Astrocyte of the spinal cord (primary cell): ENCODE measurements at places on chromosomes 3 and 15.

DNA sequence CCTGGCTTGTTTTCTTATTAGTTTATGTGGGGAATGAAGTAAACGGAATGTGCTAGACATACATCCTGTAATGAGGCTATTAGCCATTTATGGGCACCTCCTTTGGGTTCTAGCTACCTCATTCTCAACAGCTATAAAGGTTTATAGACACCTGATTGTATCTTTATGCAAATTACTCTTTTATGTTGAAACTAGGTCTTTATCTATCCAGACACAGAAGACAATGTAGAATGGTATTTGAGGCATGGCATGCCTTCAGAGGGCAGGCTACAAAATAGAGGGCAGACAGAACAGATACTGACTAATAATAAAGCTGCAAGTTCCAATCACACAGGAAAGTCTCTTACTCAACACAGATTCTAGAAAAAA, 27.1 kb downstream of the TBC1D2B start:
- no peak for DNase-seq

- no peak for DNase-seq
Observed at GRCh38 chr3:84885199-84885882, 73.4 kb upstream of the CADM2 start.

GRCh38 chr3:128987302-128988100, 6.4 kb downstream of the CFAP92 start:
- no peak for DNase-seq

GRCh38 chr3:181735911-181736310, 24.2 kb downstream of the SOX2 start:
- no peak for DNase-seq

DNA sequence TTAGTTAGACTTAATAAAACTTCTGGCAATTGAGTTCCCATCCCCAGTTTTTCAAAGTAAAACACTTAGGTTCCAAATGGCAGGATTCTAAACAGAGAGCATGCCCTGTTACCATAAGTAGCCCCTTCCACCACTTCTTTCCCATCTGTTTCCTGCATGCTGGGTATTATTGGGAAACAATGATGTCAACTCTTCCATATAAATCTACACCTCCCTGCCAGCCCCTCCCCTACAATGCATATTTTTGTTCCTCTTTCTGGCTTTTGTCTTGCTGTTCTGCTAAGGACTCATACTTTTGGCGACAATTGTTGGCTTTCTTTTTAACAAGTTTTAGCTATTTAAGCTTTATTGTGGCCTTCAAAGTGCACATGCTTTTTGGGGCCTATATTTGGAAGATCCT, 11.1 kb downstream of the ARHGAP31 start:
- DNase-seq, result no peak

- no peak for DNase-seq
Observed at GRCh38 chr15:71698030-71698429, 112.3 kb upstream of the NR2E3 start.

GRCh38 chr3:196763179-196763578, 23.5 kb downstream of the PAK2 start:
- no peak for DNase-seq

GRCh38 chr15:93173369-93173768, 84.4 kb upstream of the RGMA start:
- DNase-seq, result peak; percentile 68

GRCh38 chr15:92400573-92400972, 6.9 kb downstream of the ST8SIA2 start:
- DNase-seq, result no peak

GRCh38 chr3:177182352-177182751, 14.9 kb downstream of the TBL1XR1 start:
- no peak for DNase-seq

- DNase-seq, result no peak
Observed at GRCh38 chr3:124413989-124414598, 316.2 kb upstream of the UMPS start.

DNA sequence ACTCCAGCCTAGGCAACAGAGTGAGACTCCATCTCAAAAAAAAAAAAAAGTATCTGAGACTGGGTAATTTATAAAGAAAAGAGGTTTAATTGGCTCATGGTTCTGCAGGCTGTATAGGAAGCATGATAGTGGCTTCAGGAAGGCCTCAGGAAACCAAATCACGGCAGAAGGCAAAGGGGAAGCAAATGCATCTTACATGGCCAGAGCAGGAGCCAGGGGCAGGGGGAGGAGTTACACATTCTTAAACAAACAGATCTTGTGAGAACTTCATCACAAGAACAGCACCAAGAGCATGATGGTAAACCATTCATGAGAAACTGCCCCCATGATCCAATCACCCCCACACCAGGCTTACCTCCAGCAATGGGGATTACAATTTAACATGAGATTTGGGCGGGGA, 37.2 kb downstream of the ACAP2 start:
- DNase-seq, result no peak

DNA sequence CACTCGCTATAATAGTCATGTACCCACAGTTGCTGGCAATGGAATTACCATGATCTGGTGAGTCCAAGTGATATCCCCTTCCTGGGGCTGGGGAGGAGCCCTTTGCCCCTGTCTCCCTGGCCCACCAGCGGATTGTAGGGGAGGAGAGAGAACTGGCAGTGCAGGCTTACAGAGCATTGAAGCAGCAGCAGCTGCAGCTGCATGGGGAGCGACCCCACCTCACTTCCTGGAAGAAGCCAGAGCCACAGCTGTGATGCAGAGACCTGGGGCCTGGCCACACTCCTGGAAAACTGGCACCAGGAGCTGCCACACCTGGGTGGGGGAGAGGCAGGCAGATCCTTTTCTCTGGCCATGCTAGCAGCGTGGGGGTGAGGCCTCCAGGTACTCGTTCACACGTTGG, 300.1 kb upstream of the PROK2 start:
- no peak for DNase-seq

GRCh38 chr3:16374047-16374934, 109.3 kb downstream of the OXNAD1 start:
- DNase-seq, result no peak

DNA sequence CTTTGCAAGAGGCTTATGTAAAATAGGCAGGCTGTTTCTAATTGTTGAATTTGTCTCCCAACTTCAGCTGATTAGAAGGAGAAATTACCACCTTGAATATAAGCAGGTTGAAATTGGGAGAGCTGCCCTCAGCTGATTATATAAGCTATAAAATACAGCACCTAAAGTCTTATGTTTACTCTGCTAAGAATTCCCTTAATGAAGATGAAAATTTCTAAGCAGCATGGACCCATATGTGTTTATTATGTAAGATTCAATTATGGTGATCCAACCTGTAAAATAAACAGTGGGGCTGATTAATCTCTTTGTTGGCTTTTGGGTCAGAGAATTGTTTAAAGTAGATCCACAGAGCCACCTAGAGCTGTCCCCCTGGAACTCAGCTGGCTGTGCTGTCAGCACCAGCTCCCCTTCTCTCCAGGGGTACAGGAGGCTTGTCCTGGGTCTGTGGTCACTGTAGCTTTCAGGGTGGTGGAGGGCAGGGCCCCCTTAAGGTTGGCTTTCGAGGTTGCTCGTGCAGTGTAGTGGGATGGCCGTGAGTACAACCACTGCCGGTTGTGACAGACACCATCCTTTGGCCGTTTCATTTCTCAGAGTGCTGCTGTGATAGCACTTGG, 9.5 kb downstream of the SLCO3A1 start:
- DNase-seq, result no peak

DNA sequence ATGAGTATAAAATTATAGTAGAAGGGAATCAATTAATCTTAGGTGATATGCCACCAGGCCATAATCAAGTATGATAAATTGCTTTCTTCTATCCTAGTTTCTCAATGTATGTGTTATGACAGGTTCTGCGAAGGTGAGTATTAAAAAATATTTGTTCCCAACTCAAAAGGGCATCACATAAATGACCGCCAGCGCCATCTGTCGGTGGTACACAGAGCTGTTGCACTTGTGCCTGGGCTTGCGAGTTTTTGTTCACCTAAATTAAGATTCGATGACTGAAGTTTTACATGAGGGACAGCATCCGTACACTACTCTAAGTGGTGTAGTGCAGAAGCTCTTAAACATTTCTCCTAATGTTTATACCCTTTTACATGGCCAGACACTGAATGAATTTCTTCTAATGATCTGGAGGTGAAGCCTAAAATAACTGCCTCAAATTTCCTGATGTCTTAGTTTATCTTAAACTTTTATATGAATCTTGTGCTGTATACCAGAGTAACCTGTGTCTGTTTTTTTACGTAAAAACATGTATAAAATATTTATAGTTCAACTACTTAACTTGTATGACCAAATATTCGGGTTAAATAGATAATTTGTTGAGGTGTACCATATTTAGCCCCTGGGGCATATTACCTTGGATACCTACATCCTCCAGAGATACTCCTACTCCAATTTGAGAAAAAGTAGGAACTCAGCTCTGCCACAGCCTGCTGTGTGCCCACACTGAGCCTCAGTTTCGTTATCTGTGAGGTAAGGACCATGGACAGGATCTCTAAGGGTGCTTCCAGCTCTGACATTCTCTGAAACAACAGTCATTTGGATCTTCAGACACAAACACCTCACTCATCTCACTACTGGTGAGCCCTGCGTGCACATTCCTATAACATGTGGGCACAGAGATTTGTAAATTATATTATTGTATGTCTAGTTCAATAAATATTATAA, 365.6 kb downstream of the MAGI1 start:
- DNase-seq, result peak; percentile 45

DNA sequence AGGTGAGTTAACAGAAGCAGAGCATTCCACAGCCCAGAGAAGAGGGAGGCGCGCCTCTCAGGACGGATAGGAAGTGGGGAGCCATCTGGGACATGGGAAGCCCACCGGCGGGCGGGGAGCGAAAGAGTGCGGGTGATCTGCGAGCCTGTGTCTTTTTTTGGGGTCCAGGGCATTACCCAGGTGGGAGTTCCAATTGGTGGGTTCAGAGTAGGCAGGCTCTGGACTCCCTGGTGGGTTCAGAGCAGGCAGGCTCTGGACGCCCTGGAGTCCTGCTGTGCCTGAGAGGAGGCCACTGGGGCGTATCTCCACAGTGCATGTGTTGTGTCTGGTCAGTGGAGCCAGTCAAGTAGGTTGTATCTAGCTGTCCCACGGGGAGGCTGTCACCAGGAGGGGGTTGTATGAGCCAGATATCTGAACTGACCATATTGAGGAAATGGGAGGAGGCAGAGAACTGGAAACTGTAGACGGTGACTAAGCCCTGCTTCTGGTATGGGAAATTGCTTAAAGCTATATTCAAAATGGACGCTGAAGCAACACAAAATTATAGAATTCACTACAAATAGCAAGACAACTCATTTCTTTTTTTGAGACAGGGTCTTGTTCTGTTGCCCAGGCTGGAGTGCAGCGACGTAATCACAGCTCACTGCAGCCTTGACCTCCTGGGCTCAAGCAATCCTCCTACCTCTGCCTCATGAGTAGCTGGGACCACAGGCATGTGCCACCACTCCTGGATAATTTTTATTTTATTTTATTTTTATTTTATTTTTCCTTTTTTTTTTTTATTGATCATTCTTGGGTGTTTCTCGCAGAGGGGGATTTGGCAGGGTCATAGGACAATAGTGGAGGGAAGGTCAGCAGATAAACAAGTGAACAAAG, 34.5 kb upstream of the CHST2 start:
- DNase-seq, result peak; percentile 58

GRCh38 chr15:91854639-91854990, 1.1 kb downstream of the SLCO3A1 start:
- no peak for DNase-seq

GRCh38 chr3:106946866-106947265, 430.4 kb upstream of the CCDC54 start:
- DNase-seq, result no peak

DNA sequence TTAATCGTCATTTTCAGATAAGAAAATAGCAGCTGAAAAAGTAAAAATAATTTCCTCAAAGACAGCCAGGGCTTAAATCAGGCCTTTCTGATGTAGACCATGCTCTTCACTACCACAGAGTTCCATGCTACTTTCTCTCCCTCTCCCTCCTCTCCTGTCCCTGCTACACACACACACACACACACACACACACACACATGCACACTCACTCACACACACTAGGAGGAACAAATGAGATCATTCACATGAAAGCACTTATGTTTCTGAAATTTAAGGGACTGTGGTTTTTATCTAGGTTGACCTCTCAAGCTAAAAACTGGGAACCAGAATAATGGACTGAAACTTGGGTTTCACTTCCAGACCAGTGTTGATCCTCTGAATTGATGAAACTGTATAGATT, 4.1 kb upstream of the PSMA4 start:
- peak; percentile 7 for DNase-seq

DNA sequence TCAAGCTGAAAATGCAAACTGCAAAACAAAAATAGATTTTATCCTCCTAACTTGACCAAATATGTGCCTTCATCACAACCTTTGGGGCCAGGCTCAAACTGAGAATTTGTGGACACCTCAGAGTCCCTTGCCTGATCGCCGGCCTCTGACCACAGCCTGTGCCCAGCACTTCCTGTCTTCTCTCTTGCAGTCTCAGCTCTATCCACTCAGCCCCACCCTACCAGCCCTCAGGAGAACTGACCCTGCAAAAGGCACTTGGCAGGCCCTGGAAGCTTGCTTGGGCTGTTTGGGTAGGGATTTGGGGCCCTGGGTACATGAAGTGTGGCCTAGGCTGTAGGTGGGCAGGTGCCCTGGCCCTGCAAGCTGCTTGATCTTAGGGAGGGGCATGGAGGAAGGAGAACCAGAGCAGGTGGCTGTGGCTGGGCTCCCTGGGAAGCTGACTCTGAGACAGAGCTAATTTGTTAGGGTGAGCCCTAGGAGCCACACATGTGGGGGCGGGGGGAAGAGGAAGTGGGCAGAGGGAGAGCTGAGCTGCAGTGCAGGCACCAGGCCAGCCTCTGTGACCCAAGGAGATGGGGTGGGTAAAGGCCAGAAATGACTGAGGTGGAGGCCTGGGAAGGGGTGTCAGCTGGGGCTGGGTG, 8.6 kb downstream of the CLEC3B start:
- no peak for DNase-seq

GRCh38 chr3:33420966-33421365, 19.2 kb downstream of the UBP1 start:
- no peak for DNase-seq

DNA sequence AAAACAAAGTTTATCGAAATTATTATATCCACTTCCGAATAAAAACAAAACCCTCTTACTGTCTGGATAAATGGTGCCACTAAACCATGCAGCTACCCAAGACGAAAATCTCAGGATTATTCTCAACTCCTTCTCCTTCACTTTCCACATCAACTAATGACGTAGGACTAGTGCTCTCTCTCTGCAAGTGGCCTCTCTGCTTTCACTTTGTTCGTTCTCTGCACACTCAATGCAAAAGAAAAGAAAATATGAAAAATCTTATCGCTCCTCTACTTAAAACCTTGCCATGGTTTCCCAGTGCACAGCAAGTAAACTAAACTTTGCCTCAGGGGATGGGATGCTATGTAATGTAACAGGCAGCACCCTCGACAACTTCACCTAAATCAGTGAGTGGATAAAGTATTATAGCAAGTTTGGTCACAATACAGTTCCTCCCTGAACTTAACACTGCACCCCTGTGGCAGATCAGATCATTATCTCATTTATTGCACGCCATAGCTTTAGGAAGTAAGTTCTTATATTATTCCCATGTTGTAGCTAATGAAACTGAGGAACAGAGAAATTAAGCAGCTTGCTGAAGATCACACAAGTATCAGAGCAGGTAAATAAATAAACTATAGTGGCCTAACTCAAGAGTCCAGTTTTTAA, 262.7 kb upstream of the GADL1 start:
- DNase-seq, result no peak
